ENCODE measurements at places on chromosomes 11 and 22.

DNA sequence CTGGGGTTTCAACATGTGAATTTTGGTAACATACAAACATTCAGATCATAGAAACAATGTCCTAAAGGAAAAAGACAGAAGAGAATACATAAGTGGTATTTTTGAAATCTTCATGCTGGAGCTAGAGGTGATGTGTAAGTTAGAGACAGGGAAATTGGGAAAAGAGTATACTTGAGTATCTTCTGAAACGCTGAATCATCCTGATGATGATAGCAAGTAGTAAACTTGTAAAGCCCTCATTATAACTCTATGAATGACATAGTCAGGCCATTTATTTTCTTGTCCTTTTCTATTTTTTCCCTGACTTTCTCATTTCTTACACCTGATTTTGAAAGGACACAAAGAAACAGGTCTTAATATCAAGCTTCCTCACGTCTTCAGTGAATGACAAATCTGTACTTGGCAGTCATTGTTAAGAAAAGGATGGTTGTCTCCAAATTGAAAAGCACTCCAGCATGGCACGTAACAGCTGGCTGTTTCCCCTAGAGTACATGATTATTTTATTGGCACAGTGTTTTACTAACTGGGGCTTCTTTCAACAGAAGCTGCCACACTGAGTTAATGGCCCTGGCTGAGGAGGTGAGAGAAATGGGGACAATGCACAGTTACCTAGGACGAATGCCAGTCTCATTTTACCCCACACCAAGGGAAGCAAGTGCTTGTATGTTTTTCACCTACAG is 140.7 kb upstream of the CTSC start:
- no peak for DNase-seq

- DNase-seq, result no peak
Measured at GRCh38 chr11:17603056-17603825, 56.2 kb downstream of the OTOG start.

DNA sequence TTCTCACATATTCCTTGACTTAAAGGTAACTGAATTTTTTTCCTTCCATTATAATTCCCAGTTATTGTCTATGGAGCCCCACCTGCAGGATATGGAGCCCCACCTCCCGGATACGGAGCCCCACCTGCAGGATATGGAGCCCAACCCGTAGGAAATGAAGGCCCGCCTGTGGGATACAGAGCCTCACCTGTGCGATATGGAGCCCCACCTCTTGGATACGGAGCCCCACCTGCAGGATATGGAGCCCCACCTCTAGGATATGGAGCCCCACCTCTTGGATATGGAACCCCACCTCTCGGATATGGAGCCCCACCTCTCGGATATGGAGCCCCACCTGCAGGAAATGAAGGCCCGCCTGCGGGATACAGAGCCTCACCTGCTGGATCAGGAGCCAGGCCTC is 28.1 kb downstream of the WBP2NL start:
- no peak for DNase-seq

DNA sequence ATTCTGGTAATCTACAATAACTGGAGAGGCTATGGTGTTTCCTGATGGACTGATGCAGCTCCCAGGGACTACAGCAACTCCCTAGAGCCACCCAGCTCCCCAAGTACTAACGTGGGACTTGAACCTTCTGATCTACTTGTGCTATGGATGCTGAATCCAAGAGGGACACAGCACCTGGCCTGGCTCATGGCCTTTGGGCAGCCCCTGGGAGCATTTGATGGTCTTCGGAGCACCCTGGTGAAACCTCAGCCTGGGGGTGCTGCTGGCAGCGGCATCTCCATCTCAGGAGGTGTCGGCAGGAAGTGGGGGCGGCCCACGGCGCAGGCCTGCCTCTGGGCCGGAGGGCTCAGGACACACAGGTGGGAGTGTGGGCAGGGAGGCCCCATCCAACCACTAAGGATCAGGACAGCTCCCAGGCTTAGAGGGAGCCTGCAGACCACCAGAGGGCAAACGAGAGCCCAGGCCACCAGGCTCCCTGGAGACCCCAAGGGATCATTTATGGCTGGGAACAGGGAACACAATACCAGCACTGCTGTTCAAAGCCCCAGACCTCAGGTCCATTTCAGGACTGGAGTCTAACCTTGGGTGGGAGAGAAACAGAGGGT is 8.7 kb downstream of the EHD1 start:
- no peak for DNase-seq

- DNase-seq, result no peak
Measured at GRCh38 chr11:32485733-32486132, 50.4 kb upstream of the WT1 start.

GRCh38 chr22:50271519-50271970 is 1.4 kb upstream of the MAPK11 start:
- DNase-seq, result peak; percentile 77

- DNase-seq, result no peak
Measured at GRCh38 chr22:28927630-28928029, 44.3 kb downstream of the ZNRF3 start.

DNA sequence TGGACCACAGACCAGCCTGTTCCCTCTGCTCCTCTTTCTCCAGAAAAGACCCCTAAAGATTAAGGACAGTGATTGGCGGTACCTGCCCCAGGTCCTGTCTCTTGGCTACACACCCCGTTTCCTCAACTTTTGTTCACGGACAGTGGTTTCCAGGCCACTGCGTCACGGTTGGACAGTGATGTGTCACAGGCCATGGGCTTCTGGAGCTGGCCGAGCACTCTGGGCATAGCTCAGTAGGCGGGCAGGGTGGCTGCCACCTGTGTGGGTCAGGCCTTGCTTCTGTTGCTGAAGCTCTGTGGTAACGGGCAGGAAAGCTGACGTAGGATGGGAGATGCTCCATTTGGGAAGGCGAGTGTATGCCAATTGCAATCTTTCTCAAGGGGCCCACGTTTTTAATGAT is 13.6 kb downstream of the TUB start:
- DNase-seq, result no peak

- no peak for DNase-seq
Measured at GRCh38 chr11:1867381-1867780, 14.5 kb downstream of the LSP1 start.

DNA sequence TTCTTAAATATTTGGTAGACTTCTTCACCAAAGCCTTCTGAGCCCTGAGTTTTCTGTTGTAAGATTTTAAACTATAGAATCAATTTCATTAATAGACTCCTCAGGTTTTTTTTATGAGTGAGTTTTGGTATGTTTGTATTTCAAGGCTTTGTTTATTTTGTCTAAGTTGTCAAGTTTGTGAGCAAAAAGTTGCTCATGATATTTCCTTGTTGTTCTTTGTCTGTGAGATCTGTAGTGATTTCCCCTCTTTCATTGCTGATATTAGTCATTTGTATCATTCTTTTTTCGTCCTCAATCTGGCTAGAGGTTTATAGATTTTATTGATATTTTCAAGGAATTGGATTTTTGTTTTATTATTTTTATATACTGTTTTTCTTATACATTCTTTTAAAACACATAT is 121.0 kb downstream of the MORC2 start:
- no peak for DNase-seq

DNA sequence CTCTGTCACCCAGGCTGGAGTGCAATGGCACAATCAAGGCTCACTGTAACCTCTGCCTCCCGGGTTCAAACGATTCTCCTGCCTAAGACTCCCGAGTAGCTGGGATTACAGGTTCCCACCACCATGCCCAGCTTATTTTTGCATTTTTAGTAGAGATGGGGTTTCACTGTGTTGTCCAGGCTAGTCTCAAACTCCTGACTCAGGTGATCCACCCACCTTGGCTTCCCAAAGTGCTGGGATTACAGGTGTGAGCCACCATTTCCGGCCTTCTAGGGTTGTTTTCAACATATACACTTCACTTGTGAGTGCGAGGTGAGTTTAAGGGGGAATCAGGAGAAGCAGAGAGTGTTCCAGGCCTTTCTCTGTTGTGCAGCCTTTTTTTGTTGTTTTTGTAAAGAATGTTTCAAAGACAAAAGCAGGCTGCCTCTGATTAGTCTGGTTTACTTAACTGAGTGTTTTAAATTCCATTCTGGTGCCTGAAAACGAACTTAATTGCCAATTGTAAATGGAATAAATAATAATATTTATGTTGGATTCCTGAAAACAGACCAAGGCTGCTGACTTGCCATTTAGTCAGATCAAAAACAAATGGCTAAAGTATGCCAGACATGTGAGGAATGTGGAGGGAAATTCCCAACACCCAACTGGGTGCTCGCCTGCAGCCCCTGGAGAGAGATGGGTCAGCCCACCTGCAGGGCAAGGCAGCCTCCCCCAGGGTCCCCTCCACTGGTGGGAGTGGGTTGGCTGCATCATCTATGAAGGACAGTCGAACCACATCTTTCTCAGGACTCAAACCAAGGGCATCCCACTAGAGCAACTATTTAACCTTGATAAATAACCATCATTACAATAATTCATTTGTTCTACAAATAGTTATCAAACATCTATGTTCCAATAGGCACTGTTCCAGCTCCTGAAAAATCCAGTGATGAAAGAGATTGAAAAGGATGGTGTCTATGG is 4.6 kb upstream of the RANGAP1 start:
- no peak for DNase-seq

- no peak for DNase-seq
Measured at GRCh38 chr11:118153516-118153915, 893 bp upstream of the SCN4B start.

- peak; percentile 71 for DNase-seq
Measured at GRCh38 chr11:46345881-46346484, 1.3 kb upstream of the DGKZ start.

DNA sequence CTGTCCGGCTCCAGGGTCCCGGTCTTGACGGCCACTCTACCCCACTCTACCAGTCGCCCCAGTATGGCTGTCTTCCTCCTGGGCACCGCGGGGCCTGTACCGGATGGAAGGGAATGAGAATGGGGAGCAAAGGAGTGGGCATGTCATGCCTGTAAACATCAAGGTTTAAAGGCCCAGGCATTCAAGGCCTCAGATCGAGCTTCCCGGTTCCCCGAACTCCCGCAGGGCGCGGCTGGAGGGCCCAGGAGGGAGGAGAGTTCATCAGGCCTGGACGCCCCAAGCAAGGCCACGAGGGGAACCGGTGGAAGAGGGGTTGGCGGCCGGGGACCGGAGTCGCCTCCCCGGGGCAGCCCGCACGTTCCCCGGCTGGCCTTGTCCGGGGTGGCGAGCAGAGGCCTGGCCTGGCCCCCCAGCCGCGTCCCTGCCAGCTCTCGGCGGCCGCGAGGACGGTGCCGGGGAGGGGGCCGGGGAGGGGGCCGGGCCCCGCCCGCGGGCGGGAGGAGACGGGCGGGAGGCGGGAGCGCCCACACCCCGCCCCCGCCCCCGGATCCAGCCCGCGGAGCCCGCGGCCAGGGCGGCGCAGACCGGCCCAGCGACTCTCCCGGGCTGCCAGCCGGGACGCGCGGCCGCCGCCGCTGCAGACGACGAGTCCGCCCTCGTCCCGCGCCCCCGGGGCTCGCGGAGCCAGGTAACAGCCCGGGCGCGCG is at the start of gene CDC42EP1:
Gene CDC42EP1 (plus strand): TSS at position 580 of the 707 bp plus-strand sequence. CDS start 5,870 bp downstream, outside the sequence.
- DNase-seq, result no peak

GRCh38 chr11:128457874-128458273 is 129.5 kb downstream of the ETS1 start:
- no peak for DNase-seq

GRCh38 chr11:76634886-76635285 is 35.7 kb downstream of the LRRC32 start:
- DNase-seq, result no peak

GRCh38 chr11:109586789-109587188 is 164.8 kb downstream of the C11orf87 start:
- DNase-seq, result no peak

DNA sequence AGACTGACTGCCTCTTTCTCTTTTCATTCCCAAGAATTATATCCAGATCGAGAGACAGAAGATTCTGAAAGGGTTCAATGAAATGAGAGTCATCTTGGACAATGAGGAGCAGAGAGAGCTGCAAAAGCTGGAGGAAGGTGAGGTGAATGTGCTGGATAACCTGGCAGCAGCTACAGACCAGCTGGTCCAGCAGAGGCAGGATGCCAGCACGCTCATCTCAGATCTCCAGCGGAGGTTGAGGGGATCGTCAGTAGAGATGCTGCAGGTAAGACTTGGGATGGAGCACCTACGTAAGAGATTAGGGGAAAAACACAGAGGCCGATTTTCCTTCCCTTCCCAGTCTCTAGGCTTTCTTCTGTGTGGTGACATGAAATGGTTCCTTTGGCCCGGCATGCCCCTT is 8.7 kb downstream of the TRIM22 start:
- DNase-seq, result no peak

DNA sequence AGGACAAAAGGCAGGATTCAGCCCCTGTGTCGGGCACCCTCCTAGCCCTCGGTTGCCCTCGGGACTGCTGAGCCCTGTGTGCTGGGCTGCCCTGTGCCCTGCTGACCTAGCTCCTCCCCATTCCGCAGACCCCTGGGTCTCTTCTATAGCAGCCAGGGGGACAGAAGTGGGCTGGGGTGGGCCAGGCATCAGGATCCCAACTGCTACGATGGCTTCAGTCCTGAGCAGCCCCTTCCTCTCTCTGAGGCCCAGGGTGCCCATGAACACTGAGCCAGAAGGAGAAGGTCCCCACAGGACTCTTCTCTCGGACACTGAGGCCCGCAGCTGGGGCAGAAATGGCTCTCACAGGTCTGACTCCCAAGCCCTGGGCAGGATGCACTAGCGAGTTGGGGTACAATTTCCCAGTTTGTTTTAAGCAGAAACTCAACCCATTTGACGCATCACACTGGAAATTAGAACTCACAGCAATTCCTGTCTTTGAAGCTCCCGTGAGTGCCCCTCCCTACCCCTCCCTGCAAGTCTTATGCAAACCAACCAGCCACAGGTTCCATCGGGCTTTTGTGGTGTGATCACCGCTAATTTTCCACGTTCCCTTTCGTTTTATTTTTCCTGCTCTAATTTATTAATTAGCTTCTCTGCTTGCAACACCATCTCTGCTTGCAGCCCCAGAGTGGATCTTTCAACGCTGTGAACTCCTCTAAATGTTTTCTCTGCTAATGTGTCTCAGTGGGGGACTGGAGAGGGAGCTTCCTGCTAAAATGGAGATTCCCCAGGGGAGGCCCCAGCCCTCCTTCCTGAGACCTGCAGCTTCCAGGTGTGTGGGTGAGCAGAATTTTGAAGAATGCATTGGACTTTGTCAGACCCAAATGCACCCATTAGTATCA is 56.7 kb downstream of the PHF21B start:
- DNase-seq, result no peak

GRCh38 chr11:65961267-65962140 is at the start of gene SART1:
SART1 (plus strand) TSS chr11:65961734; CDS start chr11:65961781, 47 bp downstream.
- peak; percentile 99 for DNase-seq

- DNase-seq, result no peak
Measured at GRCh38 chr11:76194872-76195668, 11.2 kb downstream of the WNT11 start.

GRCh38 chr11:126282361-126282735 is 545 bp upstream of the TIRAP start:
- no peak for DNase-seq

- no peak for DNase-seq
Measured at GRCh38 chr11:122395282-122395681, 260.2 kb upstream of the UBASH3B start.

Measured in NB4 (cell line).